ENCODE measurements at places on chromosomes 13 and 19.

GRCh38 chr19:3656747-3657394 lies 30.3 kb upstream of the CACTIN start:
- no peaks in the 10 kb centered on the region for H3K27me3 ChIP-seq
- peaks cover 7% of the 10 kb centered on the region for H3K36me3 ChIP-seq
- no peak overlapping the region for H3K4me3 ChIP-seq
- no peak overlapping the region for H3K27ac ChIP-seq

DNA sequence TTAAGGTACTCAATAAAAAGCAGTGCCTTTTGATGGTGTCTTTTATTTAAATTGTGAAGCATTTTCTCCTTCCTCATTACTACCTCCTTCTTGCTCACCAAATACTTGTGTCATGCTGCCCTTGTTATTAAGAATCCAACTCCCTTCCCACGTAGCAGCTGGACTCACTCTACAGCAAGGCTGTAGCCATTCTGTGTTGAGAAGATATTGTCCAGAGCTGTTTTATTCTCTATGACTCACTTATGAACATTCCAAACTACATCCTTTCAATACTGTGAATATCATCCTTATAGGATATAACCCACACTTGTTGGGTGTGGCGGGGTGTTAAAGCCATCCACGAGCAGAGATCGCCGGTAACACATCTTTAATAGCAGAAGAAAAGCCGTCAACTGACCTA lies 1671.5 kb upstream of the SLC10A2 start:
- no peak overlapping the region for H3K4me3 ChIP-seq
- H3K4me1 ChIP-seq, result no peaks in the 10 kb centered on the region

DNA sequence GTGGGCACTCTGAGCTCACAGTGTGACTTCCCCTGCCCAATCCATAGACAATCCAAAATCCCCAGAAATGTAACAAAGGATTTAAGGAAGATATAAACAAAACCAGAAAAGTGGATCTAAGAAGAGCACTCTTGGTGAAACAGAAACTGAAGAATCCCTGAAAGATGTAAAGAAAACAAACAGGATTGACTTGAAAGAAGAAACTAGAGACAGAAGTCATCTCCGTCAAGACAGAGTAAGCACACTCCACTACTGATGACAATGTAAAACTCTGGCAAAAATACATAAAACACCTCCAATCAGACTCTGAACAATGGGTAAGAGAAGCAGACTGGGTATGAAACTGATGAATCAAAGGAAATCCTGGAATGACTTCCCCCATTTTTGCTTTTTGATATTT lies 13.5 kb downstream of the TUBGCP3 start:
- H3K27me3 ChIP-seq, result no peaks in the 10 kb centered on the region
- no peak for DNase-seq
- H3K4me1 ChIP-seq, result no peaks in the 10 kb centered on the region
- H3K27ac ChIP-seq, result no peak overlapping the region
- H3K36me3 ChIP-seq, result no peaks in the 10 kb centered on the region

DNA sequence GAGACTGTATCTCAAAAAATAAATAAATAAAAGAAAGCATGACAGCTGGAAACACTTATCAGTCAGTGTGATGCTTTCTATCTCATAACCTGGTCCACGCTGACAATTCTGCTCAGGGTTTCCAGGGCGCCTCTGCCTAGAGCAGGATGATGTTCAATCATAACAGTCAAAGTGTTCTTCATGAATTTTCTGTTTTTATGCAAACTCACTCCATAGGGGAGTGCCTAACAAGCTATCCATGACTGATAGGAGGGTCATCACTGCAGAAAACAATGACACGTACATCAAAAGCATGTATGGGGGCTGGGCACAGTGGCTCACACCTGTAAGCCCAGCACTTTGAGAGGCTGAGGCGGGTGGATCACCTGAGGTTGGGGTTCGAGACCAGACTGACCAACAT lies 41.4 kb upstream of the ZNF83 start:
- no peaks in the 10 kb centered on the region for H3K36me3 ChIP-seq
- H3K27me3 ChIP-seq, result no peaks in the 10 kb centered on the region
- no peaks in the 10 kb centered on the region for H3K4me1 ChIP-seq
- no peak overlapping the region for H3K4me3 ChIP-seq
- no peak for DNase-seq

DNA sequence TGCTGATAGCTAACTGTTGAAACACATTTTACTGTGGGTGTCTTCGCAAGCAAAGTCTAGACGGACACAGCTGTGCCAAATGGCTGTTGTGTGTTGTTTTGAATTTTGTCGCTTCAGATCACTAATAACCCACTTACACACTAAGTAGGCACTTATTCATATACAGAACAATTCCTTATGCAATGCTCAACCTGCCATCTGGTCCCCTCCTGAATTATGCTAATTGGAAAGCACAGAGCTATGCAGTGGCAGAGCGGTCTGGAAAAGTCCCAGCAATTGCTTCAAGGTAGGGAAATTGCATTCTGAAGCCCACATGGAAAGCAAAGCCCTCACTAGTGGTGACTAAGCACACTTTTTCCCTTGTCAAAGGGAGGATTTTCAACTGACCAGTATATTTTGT lies 69.9 kb downstream of the C13orf42 start:
- H3K4me3 ChIP-seq, result no peak overlapping the region
- no peak overlapping the region for H3K27ac ChIP-seq
- H3K27me3 ChIP-seq, result no peaks in the 10 kb centered on the region
- H3K4me1 ChIP-seq, result no peaks in the 10 kb centered on the region
- no peaks in the 10 kb centered on the region for H3K36me3 ChIP-seq
- no peak for DNase-seq

- no peaks in the 10 kb centered on the region for H3K27me3 ChIP-seq
- no peaks in the 10 kb centered on the region for H3K4me1 ChIP-seq
- H3K4me3 ChIP-seq, result no peak overlapping the region
- no peak overlapping the region for H3K27ac ChIP-seq
- DNase-seq, result no peak
Measured at GRCh38 chr13:23615395-23616081, 45.3 kb downstream of the TNFRSF19 start.

DNA sequence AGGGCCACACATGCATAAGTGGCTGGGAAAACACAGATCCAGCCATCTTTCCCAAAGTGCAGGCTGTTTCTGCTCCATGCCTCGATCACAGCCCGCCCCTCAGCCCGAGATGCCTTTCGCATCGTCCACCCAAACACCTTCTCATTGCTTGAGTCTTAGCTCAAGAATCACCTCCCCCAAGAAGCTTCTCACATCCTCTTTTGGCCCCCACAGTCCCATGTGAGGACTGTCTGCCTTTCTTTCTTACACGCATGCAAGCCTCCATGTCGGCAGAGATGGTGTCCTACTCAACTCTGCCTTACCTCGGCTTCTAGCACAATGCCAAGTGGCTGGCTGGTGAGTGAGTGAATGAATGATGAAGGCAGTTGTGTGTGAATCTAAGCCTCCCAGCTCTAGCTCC lies 18.1 kb upstream of the GSX1 start:
- no peak overlapping the region for H3K27ac ChIP-seq
- no peaks in the 10 kb centered on the region for H3K4me1 ChIP-seq
- no peak for DNase-seq
- H3K36me3 ChIP-seq, result no peaks in the 10 kb centered on the region
- H3K4me3 ChIP-seq, result no peak overlapping the region

DNA sequence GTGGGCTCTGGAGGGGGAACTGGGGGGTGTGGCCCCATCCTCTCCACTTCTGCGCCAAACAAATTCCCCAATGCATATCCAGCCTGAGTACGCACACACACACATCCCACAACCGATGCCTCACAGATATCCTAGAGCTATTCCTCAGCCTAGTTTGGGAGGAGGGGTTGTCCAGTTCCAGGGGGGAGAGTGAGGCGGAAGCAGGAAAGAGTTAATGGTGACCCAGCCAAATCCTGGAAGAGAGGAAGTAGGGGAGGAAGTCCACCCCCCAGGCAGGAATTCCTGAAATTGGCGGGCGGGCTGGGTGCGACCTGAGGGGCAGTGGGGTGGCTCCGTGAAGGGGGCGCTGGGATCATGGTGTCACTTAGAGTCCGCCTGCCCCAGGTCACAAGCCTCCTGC lies 897 bp downstream of the GPR4 start:
- no peak overlapping the region for H3K27ac ChIP-seq
- no peak for DNase-seq
- no peaks in the 10 kb centered on the region for H3K4me1 ChIP-seq
- H3K27me3 ChIP-seq, result peaks cover 60% of the 10 kb centered on the region

DNA sequence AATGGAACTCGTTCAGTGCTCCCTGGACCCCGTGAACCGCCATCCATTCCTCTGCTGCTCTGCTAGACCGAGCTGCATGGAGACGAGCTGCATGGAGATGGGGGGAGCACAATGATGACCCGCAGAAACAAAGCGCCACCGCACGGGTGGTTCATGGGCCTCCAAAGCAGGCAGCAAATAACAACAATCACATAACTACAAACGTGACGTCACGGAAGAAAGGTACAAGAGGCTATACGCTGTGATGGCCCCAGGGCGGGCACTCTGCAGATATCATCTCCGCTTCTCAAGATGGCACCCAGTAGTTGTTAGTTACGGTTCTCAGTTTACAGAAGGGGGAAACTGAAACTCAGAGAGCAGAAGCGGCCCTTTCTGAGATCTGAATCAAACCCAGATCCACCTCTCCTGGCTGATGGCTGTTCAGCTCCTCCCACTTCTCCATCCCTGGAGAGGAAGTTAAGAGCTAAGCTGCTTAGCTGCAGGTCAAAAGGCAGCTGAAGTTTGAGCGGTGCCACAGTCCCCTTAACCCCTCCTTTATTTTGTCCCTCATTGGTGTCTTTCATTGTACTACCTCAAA lies 1.7 kb downstream of the ATP13A1 start:
- no peak overlapping the region for H3K4me3 ChIP-seq
- no peak for DNase-seq
- H3K27ac ChIP-seq, result no peak overlapping the region
- H3K27me3 ChIP-seq, result no peaks in the 10 kb centered on the region
- H3K4me1 ChIP-seq, result peaks cover 10% of the 10 kb centered on the region
- no peaks in the 10 kb centered on the region for H3K36me3 ChIP-seq

- H3K36me3 ChIP-seq, result no peaks in the 10 kb centered on the region
- no peak overlapping the region for H3K4me3 ChIP-seq
- no peaks in the 10 kb centered on the region for H3K4me1 ChIP-seq
- no peak overlapping the region for H3K27ac ChIP-seq
- no peaks in the 10 kb centered on the region for H3K27me3 ChIP-seq
- no peak for DNase-seq
Measured at GRCh38 chr13:42720113-42720857, 61.1 kb upstream of the FAM216B start.

GRCh38 chr13:109875746-109876145 lies 89.4 kb upstream of the IRS2 start:
- H3K4me3 ChIP-seq, result no peak overlapping the region
- H3K36me3 ChIP-seq, result no peaks in the 10 kb centered on the region
- H3K4me1 ChIP-seq, result no peaks in the 10 kb centered on the region
- H3K27ac ChIP-seq, result no peak overlapping the region
- DNase-seq, result no peak

DNA sequence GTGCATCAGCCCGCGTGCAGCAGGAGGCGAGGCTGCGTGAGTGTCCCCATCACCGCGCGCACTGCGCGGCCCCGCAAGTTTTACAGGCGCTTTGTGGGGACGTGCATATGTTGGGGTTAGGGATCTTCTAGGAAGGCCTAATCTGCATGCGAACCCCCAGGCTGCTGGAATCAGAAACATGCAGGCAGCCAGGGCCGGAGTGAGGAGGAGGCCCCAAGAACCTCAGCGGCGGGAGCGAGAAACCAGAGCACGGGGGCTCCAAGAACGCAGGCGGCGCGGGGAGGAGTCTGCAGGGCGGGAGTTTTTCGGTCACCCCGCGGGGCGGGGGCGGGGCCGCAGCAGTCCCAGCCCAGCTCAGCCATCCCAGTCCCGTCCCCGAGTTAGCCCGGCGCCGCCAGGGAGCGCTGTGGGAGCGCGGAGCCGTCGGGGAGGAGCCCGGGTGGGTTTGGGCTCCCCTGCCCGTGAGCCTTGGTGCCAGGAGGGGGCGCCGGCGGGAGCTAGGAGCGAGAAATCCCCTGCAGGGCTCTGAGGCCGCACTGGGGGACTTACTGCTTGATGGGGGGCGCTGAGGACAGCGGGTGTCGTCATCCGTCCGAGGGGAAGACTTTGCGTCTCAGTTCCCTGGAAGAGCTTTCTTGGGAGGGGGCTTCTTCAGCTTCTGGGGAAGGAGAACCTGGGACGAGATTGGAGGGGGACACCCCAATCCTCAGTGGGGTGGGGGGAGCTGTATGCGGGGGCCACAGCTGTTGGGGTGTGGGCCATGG lies 933 bp upstream of the NRTN start:
- H3K36me3 ChIP-seq, result no peaks in the 10 kb centered on the region
- peak overlapping the region; percentile 33 for H3K27ac ChIP-seq
- DNase-seq, result peak; percentile 85
- H3K4me1 ChIP-seq, result no peaks in the 10 kb centered on the region
- peaks cover 9% of the 10 kb centered on the region for H3K27me3 ChIP-seq

Measured in breast epithelium (tissue), 4 donors.